Osteoblast (primary cell): ENCODE measurements at places on chromosomes 12 and 14. TPM values are rescaled to one million over a fixed set of nuclear protein-coding genes. Genes with fewer than 3 reads are reported as not detected.

DNA sequence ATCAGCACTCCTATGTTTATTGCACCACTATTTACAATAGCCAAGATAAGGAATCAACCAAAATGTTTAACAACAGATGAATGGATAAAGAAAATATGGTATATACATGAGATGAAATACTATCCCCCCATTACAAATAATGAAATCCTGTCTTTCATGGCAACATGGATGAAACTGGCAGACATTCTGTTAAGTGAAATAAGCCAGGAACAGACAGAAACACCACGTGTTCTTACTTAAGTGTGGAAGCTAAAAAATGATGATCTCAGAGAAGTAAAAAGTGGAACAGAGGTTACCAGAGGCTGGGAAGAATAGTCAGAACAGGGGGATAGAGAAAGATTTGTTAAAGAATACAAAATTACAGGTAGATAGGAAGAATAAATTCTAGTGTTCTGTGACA is 113.7 kb upstream of the MDM1 start:
- H3K4me1 ChIP-seq = peaks cover 3% of the 10 kb centered on the region
- no peaks in the 10 kb centered on the region for H3K36me3 ChIP-seq
- H3K4me3 ChIP-seq = no peak overlapping the region
- H3K27me3 ChIP-seq = no peaks in the 10 kb centered on the region

DNA sequence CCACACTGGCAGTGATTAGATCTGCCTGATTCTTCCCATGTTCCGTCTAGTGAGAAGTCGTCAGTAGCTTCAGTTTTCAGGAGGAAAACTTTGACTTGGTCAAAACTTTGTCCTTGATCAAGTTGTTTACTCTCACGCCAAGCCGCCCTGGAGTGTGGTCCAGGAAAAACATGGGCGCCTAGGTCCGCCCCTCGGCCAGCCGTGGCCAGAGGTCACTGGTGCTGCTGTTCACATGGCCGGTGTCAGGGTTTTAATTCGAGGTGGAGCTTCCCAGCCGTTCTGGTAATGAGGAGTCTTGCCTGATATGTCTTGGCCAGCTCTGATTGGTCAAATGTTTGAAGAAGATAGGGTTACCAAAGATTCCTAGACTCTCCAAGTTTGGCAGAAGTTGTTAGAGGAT is 71.5 kb downstream of the PPP2R5C start:
- H3K4me1 ChIP-seq = peaks cover 22% of the 10 kb centered on the region
- no peak overlapping the region for H3K27ac ChIP-seq
- H3K36me3 ChIP-seq = peaks cover 6% of the 10 kb centered on the region
- no peak overlapping the region for H3K4me3 ChIP-seq
- no peak for DNase-seq
- H3K27me3 ChIP-seq = no peaks in the 10 kb centered on the region

- peaks cover 4% of the 10 kb centered on the region for H3K4me1 ChIP-seq
- no peak overlapping the region for H3K27ac ChIP-seq
These were observed 94.6 kb upstream of the PRICKLE1 start for GRCh38 chr12:42683933-42684801.

- peaks cover 7% of the 10 kb centered on the region for H3K4me1 ChIP-seq
- H3K27ac ChIP-seq = peak overlapping the region; percentile 77
- peak; percentile 83 for DNase-seq
These were observed 682 bp downstream of the CREBL2 start for GRCh38 chr12:12612358-12612757.

DNA sequence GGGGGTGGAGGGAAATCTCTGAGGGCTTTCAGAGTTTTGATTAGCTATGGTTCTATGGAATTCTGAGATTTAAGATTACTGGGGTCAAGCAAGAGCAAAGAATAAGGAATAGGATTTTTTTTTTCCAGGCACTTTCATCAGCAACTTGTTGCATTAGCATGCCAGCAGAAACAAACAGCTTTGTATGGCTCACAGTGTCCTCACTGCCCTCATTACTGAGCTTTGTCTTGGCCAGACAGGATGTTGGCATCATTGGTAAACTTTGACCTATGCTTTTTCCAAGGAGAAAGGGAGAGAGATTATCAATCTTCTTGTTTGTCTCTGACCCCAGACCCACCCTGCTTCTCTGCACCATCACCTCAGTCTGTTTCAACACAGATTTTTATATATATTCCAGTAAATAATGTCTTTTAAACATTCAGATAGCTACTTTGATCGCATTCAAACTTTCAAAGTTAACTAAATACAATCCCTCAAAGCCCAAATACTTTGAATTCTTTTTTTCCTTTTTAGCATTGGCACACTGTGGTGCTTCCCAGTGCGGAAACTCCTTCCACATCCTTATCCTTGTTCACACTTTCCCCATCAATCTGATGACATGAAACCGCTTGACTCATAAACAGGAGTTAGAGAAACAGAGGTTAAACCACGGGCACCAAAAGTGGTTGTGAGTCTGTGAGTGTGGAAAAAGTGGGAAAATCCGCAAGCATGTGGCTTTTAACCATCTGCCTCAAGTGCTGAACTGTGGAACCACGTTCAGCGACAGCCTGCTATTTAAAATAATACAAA is 282.2 kb upstream of the FAR2 start:
- H3K27ac ChIP-seq = no peak overlapping the region
- no peaks in the 10 kb centered on the region for H3K36me3 ChIP-seq
- DNase-seq = peak; percentile 18
- H3K27me3 ChIP-seq = no peaks in the 10 kb centered on the region
- no peaks in the 10 kb centered on the region for H3K4me1 ChIP-seq
- no peak overlapping the region for H3K4me3 ChIP-seq

- peak; percentile 81 for DNase-seq
- H3K27ac ChIP-seq = no peak overlapping the region
- H3K4me3 ChIP-seq = no peak overlapping the region
- no peaks in the 10 kb centered on the region for H3K4me1 ChIP-seq
- no peaks in the 10 kb centered on the region for H3K27me3 ChIP-seq
- H3K36me3 ChIP-seq = peaks cover 31% of the 10 kb centered on the region
These were observed 56.8 kb downstream of the PAPLN start for GRCh38 chr14:73293782-73294781.

Gene FSCB
- total RNA-seq = not detected in 2 replicates

Gene DBX2
- total RNA-seq = not detected in 2 replicates
